ENCODE measurements at places on chromosomes 1 and 21.
A peak's percentile ranks its signal among the peaks of the same experiment; 100 is the strongest.

- DNase-seq, result no peak
Measured at GRCh38 chr1:38025233-38025632, 12.7 kb downstream of the UTP11 start.

DNA sequence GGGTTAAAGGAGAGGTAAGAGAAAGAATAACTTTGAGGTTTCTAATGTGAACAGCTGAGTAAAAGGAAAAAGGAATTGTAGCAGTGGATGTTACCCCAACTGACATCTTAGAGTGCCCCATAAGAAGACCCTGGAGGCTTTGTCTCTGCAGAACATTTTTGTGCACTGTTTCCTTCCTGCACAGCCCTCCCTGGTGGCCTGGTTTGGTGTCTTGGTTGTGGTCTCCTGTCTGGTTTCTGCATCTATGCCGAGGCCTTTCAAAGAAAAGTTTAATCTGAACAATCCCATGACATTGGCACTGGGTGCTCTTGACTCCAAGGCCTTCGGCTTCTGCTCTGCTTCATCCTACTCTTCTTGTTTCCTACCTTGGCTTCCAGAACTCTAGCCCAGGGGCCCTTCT is 57.8 kb downstream of the RHOU start:
- no peak for DNase-seq

DNA sequence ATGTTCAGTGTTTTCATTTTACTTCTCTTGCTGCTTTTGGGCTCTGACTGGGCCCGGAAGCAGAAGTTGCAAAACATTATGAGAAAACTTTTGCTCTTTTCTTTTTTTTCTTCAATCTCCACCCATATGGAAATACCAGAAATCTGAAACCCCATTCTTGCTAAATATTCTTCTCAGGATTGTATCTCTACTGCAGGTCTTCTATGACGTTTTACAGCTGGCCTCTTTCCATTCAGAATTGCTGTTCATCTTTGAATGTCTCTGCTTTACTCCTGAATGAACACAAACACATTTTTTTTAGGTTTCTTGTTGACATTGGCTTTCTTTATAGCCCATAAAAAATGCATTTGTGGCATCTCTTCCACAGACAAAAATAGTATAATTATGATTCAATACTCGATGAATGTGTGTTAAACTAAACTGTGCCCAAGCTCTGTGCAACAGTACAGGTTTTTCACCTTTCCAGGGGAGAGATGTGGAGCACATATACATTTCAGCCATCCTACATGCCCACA is 18.8 kb downstream of the PTPRC start:
- DNase-seq, result no peak

- no peak for DNase-seq
Measured at GRCh38 chr1:202844259-202844658, 33.5 kb downstream of the PCAT6 start.

GRCh38 chr1:18922319-18922726 is 20.0 kb upstream of the ALDH4A1 start:
- DNase-seq, result no peak

- DNase-seq, result no peak
Measured at GRCh38 chr1:223207293-223208066, 64.4 kb upstream of the TLR5 start.

DNA sequence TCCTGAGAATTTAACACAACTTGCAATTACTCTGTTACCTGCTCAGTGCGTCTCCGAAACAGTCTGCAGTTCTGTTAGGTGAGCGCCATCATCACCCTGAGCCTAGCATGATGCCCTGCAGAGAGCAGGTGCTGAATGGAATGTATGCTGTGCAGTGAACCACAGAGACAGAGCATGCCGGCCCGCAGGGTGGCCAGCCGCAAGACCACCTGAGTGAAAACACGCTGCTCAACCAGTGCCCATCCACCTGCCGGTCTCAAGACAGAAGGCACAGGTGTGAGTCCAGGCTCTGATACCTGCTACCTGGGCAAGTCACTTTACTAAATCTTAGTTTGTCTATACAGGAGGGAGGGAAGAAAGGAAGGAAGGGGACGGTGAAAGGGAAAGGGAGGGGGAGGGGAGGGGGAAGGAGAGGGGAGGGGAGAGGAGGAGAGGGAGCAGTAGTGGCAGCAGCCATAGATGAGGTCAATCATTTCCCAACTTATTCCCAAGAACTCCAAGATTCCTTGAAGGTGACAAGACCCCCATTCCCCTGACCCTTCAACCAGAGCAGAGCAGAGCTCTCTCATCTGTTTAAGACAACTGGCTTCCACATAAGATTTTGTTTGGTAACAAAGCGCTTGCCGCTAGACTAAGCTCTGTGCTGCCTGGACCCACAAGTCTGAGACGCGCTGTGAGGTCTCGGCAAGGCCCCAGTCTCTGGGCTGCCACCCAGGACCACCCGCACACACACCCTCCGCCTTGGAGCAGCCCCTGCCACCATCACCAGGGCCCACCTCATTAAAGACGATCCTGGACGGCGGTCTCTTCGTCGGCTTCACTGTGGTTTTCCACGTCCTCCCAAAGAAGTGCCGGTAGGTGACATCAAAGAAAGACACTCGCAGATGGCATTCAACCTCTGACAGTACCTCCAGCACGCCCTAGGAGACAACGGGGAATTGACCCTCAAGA is 14.5 kb downstream of the NPHP4 start:
- DNase-seq, result peak; percentile 62
